ENCODE measurements at places on chromosomes 3 and 15. TPM values are rescaled to one million over a fixed set of nuclear protein-coding genes. Genes with fewer than 3 reads are reported as not detected.

- no peak overlapping the region for H3K27ac ChIP-seq
- no peaks in the 10 kb centered on the region for H3K27me3 ChIP-seq
- no peaks in the 10 kb centered on the region for H3K36me3 ChIP-seq
- H3K4me1 ChIP-seq = peaks cover 13% of the 10 kb centered on the region
Measured at GRCh38 chr3:31552103-31552502, 19.4 kb downstream of the STT3B start.

GRCh38 chr3:48789665-48790064 lies 58.0 kb downstream of the PRKAR2A start:
- no peaks in the 10 kb centered on the region for H3K27me3 ChIP-seq
- H3K27ac ChIP-seq = no peak overlapping the region
- DNase-seq = no peak
- no peak overlapping the region for H3K4me3 ChIP-seq
- H3K36me3 ChIP-seq = 0 out of 2 replicates have a peak, but pooled peaks cover 11% of the 10 kb centered on the region

GRCh38 chr3:55683666-55684270 lies 196.7 kb upstream of the WNT5A start:
- peaks cover 18% of the 10 kb centered on the region for H3K4me1 ChIP-seq
- no peaks in the 10 kb centered on the region for H3K36me3 ChIP-seq
- H3K27me3 ChIP-seq = peaks cover 31% of the 10 kb centered on the region
- no peak overlapping the region for H3K27ac ChIP-seq
- no peak overlapping the region for H3K4me3 ChIP-seq

The CCR1 gene
- total RNA-seq = not detected

The SOX2 gene
- total RNA-seq = not detected

The TRAT1 gene
- total RNA-seq = not detected

Measured in GM23248 (cell line).